ENCODE measurements at places on chromosomes 12 and 14. TPM values are rescaled to one million over a fixed set of nuclear protein-coding genes. Genes with fewer than 3 reads are reported as not detected.
A peak's percentile ranks its signal among the peaks of the same experiment; 100 is the strongest.

Gene TWF1
- polyA plus RNA-seq, result 21.7 TPM

DNA sequence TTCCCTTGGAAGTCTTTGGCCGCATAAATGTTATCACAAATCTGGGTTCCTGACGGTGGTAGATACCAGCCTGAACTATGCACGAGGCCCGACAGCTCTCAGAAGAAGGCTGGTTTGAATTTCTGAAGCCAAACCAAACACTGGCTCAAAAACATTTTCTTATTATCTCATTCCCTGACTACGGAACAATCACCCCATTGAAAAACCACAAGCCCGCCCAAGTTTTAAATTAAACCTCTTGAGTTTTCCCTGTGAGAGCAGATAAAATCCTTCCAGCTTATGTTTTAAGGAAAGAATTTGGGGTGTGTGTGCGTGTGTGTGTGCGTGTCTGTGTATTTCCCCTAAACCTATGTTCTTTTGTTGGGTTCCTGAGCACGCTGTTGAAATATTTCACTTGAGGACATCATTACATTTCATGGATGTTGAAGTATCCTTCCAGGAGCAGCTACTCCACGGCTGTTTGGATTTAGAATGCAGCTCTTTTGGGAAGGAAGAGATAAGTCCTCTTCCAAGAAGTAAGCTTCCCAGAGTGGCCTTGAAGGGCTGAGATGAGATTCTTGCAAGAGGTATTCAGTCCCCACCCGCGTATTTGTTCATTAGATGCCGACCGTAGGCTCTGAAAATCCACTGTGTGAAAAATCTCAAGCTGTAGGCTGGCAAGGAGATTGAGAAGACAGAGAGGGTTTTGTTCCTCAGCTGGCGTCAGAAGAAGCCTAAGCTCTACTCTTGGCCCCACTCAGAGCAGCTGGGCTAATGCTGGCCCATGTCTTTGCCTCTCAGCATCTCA, 131.0 kb upstream of the NCOR2 start:
- no peak overlapping the region for H3K27ac ChIP-seq
- H3K36me3 ChIP-seq, result no peaks in the 10 kb centered on the region
- H3K4me1 ChIP-seq, result peaks cover 17% of the 10 kb centered on the region
- H3K27me3 ChIP-seq, result peaks cover 24% of the 10 kb centered on the region
- no peak for DNase-seq

DNA sequence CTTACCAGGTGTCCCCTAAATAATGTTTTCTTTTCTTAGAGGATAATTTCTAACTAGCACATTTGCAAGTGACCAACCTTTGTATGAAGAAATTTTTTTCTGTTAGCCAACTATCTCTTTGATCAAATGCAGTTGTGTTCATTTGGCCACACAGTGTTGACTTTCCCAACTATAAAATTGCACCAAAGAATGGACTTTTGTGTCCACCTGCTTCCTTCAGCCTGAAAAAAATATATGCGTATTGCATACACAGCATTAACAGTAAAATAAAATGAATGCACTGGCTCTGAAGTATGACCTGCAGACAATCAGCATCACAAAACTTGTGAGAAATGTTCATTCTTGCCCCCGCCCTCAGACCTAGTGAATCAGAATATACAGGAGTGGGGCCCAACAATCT, 342.0 kb downstream of the SEC23A start:
- no peaks in the 10 kb centered on the region for H3K36me3 ChIP-seq
- H3K4me1 ChIP-seq, result no peaks in the 10 kb centered on the region
- no peak overlapping the region for H3K4me3 ChIP-seq
- no peak overlapping the region for H3K27ac ChIP-seq
- no peak for DNase-seq

Gene GPRC5D
- polyA plus RNA-seq, result not detected

Gene IL22
- polyA plus RNA-seq, result not detected

DNA sequence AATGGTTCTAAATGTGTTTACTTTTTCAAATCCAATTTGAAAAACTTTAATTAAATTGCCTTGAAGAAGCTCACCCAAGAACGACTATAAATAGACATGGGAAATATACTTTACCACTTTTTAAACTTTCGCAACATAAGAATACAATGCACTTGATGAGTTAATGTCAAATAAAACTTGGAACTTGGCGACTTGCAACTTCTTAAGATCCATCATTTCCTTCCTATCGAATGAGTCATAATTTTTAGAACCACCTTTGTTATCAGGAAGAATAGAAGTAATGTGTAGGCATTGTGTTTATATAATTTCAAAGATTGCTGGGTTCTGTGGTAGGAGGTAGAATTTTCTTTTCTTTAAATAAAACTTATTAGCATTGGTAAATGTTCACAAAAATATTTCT, 1417.4 kb upstream of the FLRT2 start:
- no peak overlapping the region for H3K4me3 ChIP-seq
- H3K36me3 ChIP-seq, result peaks cover 3% of the 10 kb centered on the region
- peaks cover 14% of the 10 kb centered on the region for H3K4me1 ChIP-seq
- no peak overlapping the region for H3K27ac ChIP-seq

Gene DPF3
- polyA plus RNA-seq, result 1.8 TPM

DNA sequence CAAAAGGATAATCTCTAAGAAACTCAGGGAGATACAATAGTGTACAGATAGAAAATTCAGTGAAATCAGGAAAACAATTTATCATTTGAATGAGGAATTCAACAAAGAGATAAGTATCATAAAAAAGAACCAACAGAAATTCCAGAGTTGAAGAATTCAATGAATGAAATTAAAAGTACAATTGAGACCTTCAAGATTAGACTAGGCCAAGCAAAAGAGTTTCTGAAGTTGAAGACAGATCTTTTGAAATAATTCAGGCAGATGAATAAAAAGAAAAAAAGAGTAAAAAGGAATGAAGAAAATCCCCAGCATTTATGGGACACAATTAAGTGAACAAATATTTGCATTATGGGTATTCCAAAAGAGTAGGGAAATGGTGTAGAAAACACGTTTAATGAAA, 412.6 kb downstream of the TMEM121 start:
- no peak overlapping the region for H3K4me3 ChIP-seq
- no peak overlapping the region for H3K27ac ChIP-seq
- no peak for DNase-seq
- peaks cover 7% of the 10 kb centered on the region for H3K36me3 ChIP-seq

Gene C12orf56
- polyA plus RNA-seq, result not detected

GRCh38 chr14:105093038-105093430, 27.8 kb upstream of the GPR132 start:
- DNase-seq, result peak; percentile 68
- no peaks in the 10 kb centered on the region for H3K36me3 ChIP-seq
- no peak overlapping the region for H3K27ac ChIP-seq
- peaks cover 2% of the 10 kb centered on the region for H3K27me3 ChIP-seq
- H3K4me1 ChIP-seq, result no peaks in the 10 kb centered on the region

- DNase-seq, result no peak
- H3K36me3 ChIP-seq, result no peaks in the 10 kb centered on the region
- no peaks in the 10 kb centered on the region for H3K4me1 ChIP-seq
- H3K4me3 ChIP-seq, result no peak overlapping the region
- no peak overlapping the region for H3K27ac ChIP-seq
These were observed 75.8 kb downstream of the WIF1 start for GRCh38 chr12:65045269-65045668.

- H3K27ac ChIP-seq, result peak overlapping the region; percentile 92
- peaks cover 4% of the 10 kb centered on the region for H3K27me3 ChIP-seq
- H3K4me1 ChIP-seq, result peaks cover 65% of the 10 kb centered on the region
- no peak for DNase-seq
- H3K4me3 ChIP-seq, result peak overlapping the region; percentile 96
These were observed 4.7 kb downstream of the KLRK1 start for GRCh38 chr12:10385166-10385613.

GRCh38 chr14:23432946-23433345, 2.5 kb downstream of the MYH7 start:
- no peaks in the 10 kb centered on the region for H3K4me1 ChIP-seq
- H3K27ac ChIP-seq, result no peak overlapping the region
- H3K27me3 ChIP-seq, result peaks cover 11% of the 10 kb centered on the region
- DNase-seq, result no peak
- H3K4me3 ChIP-seq, result no peak overlapping the region

GRCh38 chr12:111249018-111249370, 119.9 kb downstream of the PHETA1 start:
- no peaks in the 10 kb centered on the region for H3K4me1 ChIP-seq
- no peaks in the 10 kb centered on the region for H3K27me3 ChIP-seq
- no peaks in the 10 kb centered on the region for H3K36me3 ChIP-seq
- no peak overlapping the region for H3K27ac ChIP-seq

Gene SLC17A8
- polyA plus RNA-seq, result not detected

Gene PRMT5
- 34.7 TPM for polyA plus RNA-seq

DNA sequence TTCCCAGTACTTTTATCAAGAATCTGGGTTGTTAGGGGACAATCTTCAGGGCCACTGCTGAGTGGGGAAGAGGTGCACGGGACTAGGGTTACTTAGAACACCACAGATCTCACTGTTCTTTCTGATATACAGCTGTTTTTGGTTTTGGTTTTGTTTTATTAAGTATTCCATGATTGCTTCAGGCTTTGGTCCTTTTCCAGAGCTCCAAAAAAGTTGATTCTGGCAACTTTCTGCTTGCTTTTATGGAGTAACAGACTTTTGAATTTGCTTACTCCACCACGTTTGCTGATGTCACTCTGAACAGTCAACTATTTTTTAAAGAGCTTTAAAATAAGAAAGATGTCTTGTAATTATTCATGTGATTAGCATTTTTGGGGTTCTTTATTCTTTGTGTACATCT, 368.1 kb upstream of the FOXG1 start:
- no peaks in the 10 kb centered on the region for H3K36me3 ChIP-seq
- no peak overlapping the region for H3K4me3 ChIP-seq

DNA sequence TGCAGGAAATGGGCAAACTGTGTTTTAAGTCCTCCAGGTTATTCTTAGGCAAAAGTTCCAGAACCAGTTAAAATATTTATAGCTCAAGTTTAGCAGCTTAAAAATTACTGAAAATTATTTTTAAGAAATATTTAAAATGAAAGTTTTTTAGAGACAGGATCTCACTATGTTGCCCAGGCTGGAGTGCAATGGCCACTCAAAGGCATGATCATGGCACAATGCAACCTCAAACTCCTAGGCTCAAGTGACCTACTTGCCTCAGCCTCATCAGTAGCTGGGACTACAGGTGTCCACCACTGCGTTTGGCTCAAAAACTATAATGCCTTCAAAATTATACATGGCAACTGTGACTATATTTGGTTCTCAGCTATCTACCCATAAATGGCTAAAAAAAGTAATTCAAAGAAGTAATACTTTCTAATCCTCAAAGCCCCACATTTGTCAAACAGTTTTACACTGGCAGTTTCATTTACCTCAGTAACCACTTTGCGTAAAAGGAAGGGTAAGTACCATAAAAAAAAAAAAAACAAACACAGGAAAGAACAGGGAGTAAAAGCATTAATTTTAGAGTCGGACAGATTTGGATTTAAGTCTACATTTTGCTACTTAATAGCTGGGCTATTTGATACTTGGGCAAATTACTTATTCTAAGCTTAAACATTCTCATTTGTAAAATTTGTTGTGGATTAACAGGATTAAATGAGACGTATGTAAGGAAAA, 9.2 kb downstream of the KLHL28 start:
- H3K4me1 ChIP-seq, result peaks cover 82% of the 10 kb centered on the region
- H3K27ac ChIP-seq, result no peak overlapping the region
- H3K27me3 ChIP-seq, result no peaks in the 10 kb centered on the region
- peaks cover 3% of the 10 kb centered on the region for H3K36me3 ChIP-seq
- no peak overlapping the region for H3K4me3 ChIP-seq
- DNase-seq, result no peak

All from immature natural killer cell (primary cell).